ENCODE measurements at places on chromosomes 6 and 20. TPM values are rescaled to one million over a fixed set of nuclear protein-coding genes. Genes with fewer than 3 reads are reported as not detected.

- DNase-seq: peak; percentile 17
Observed at GRCh38 chr6:113980937-113981554, 10.1 kb upstream of the HDAC2 start.

DNA sequence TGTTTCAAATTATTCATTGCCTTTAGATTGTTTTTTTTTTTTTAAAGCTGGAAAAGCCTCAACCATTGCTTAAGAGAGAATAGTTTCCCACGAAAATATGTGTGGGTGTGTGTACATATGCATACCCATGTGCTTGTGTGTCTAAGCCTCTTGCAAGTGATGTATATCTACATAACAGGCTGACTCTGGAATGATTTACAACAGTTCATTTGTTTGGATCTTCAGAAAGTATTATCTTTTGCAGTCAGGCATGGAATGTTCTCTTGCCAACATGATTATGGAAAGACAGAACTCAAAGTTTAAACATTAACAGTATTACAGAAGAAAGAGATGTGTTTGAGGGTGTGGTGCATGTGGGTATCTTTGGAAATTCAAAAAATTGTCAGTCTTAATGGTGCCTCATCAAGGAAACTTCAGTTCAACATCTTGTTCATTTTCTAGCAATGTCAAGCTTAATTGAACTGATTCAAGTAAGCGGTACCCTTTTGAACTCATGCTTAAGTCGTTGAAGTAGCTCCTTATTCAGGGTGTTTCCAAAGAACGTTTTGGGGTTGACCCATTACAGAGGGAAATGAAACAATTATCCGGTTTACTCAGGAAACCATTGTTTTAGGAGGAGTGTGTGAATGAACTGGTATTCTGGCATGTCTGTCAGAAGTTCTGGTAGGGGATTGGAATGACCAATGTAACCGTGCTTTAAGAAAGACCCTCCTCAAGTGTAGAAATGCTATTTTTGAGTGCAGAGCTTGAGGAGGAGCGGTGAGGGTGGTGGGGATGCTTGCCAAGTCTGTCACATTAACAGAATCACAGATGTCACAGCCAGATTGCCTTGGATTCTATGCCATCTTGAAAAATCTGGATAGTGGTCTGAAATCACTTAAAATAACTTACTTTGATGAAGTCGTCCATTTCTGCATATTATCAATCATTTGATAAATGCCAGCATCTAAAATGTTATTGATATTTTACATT lies 60.3 kb downstream of the ADGRG6 start:
- DNase-seq: no peak

Gene RAET1E
- total RNA-seq: not detected

- no peak for DNase-seq
Observed at GRCh38 chr6:3916211-3916610, 67.0 kb downstream of the FAM50B start.

GRCh38 chr6:126055449-126055848 lies 69.1 kb downstream of the TRMT11 start:
- DNase-seq: no peak

DNA sequence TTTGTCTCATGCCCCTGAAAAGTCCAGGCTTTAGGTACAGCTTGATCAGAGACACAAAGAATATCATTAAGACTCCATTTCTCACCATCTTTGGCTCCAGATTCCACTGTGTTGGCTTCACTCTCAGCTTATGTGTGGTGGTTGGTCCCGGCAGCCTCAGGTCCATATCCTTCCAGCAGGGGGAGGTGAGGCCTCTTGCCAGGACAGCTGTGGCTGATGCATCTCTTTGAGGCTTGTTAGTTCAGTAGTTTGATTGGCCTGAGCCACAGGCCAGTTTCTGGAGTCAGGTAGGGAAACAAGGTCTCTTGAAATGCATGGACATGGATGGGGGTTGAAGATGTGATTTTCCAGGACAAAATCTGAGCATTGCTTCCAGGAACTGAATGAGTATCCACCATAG lies 62.4 kb downstream of the JAG1 start:
- DNase-seq: peak; percentile 17

DNA sequence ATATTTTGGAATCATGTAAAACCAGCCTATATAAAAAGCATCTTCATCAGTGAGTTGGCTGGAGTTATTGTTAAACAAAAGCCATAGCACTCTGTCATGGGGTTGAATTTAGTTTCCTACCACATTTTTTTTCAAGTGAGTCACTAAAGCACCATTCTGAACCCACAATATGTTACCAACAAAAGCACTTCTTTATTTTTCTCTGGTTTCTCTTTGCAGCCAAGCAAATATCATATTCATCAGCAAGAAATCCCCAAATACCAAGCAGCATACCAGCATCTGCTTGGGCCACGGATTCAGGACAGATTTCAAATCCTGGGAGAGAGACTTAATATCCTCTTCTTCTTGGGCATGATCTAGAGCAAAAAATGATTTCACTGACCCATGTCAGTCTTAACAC lies 441.4 kb downstream of the BCKDHB start:
- no peak for DNase-seq

- DNase-seq: no peak
Observed at GRCh38 chr6:136066005-136066404, 184.1 kb downstream of the MTFR2 start.

GRCh38 chr6:95227351-95227750 lies 350.0 kb upstream of the MANEA start:
- DNase-seq: no peak

Gene OXT
- total RNA-seq: not detected

DNA sequence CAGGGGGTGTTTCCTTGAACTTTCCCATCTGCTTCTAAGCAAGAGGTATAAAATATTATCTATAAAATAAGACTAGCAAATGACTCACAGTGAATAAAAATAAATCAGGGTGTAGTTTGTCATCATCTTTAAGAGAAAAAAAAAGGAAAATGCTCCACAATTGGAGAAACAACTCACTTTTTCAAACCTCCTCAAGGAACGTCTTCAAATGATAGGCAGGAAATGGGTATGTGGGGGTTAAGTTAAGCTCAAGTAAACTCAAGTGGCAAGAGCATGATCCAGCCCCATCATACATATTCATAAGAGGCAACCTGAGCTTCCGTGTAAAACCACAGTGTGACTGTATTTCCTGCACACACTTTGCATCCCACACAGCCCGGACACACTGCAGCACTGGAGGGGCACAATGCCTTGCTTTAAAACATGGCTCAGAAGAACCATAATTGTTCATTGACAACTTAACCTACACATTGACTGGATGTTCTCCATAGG lies 58.5 kb upstream of the CEP85L start:
- peak; percentile 88 for DNase-seq

- DNase-seq: no peak
Observed at GRCh38 chr6:146281651-146282362, 252.9 kb downstream of the GRM1 start.

DNA sequence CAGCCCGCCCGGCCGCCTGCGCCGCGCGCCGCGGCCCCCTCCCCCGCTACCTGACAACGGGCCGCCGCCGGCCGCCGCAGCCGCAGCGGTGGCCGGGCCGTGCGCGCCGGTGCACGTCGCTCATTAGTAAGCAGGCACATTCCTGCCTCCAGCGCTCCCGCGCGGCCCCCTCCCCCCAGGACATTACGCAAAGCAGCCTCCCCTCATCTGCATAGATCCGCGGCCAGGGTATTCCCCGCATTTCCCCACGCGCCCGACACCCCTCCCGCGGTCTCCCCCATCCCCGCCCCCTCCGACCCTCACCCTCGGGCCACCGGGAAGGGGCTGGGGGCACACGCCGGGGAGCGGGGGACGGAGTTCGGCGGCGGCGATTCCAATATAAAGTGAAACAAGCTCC lies at the start of gene HIVEP2:
TSS of gene HIVEP2 (minus strand) at position 128 of the 397 bp plus-strand sequence. CDS start 170,438 bp downstream, outside the sequence.
- DNase-seq: peak; percentile 96

GRCh38 chr20:34402461-34402860 lies 39.4 kb downstream of the ITCH start:
- no peak for DNase-seq
